ENCODE measurements at places on chromosomes 5 and 9. TPM values are rescaled to one million over a fixed set of nuclear protein-coding genes. Genes with fewer than 3 reads are reported as not detected.

DNA sequence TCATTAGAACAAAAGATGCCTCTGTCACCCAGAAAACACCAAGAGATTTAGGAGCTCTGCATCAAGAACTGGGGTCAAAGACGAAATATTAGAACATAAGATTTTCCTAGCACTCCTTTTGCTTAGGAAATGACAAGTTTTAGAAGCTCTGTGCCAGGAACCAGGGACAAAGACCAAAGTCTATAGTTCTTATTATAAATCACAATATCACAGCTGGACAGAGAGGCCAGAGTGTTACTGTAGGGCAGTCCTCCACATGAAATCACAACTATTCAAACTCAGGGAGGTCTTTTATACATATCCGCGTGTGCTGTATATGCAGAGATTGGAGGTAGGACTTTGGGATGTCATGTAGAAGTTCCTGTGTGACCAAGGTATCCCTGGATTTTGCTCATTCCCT is 116.7 kb upstream of the SAP30L start:
- H3K27me3 ChIP-seq: no peaks in the 10 kb centered on the region
- no peak overlapping the region for H3K4me3 ChIP-seq
- H3K36me3 ChIP-seq: no peaks in the 10 kb centered on the region
- no peak overlapping the region for H3K27ac ChIP-seq

Gene PDE6A
- not detected for total RNA-seq

- H3K4me3 ChIP-seq: no peak overlapping the region
- no peak for DNase-seq
- no peaks in the 10 kb centered on the region for H3K4me1 ChIP-seq
- no peak overlapping the region for H3K27ac ChIP-seq
Measured at GRCh38 chr5:10607023-10607665, 43.3 kb downstream of the ANKRD33B start.

Gene TRIM36
- total RNA-seq: 38.5 TPM

Gene PTGDS
- 59.4 TPM for total RNA-seq

- H3K27me3 ChIP-seq: no peaks in the 10 kb centered on the region
- DNase-seq: no peak
- H3K36me3 ChIP-seq: no peaks in the 10 kb centered on the region
- H3K27ac ChIP-seq: no peak overlapping the region
- H3K4me1 ChIP-seq: peaks cover 4% of the 10 kb centered on the region
- no peak overlapping the region for H3K4me3 ChIP-seq
Measured at GRCh38 chr5:133840168-133840567, 128.3 kb downstream of the C5orf15 start.

- H3K36me3 ChIP-seq: no peaks in the 10 kb centered on the region
- peaks cover 15% of the 10 kb centered on the region for H3K4me1 ChIP-seq
- H3K4me3 ChIP-seq: peak overlapping the region; percentile 45
- H3K27ac ChIP-seq: peak overlapping the region; percentile 87
- no peak for DNase-seq
- H3K27me3 ChIP-seq: no peaks in the 10 kb centered on the region
Measured at GRCh38 chr9:35114840-35115628, 628 bp downstream of the ATOSB start.

- H3K4me3 ChIP-seq: no peak overlapping the region
- no peak overlapping the region for H3K27ac ChIP-seq
- no peaks in the 10 kb centered on the region for H3K27me3 ChIP-seq
- no peaks in the 10 kb centered on the region for H3K36me3 ChIP-seq
- H3K4me1 ChIP-seq: no peaks in the 10 kb centered on the region
Measured at GRCh38 chr9:10274988-10275387, 337.8 kb downstream of the PTPRD start.

Data from prostate gland (tissue), 2 donors.